Transverse colon (tissue), 4 donors: ENCODE measurements at places on chromosomes 6 and 20. TPM values are rescaled to one million over a fixed set of nuclear protein-coding genes. Genes with fewer than 3 reads are reported as not detected.

DNA sequence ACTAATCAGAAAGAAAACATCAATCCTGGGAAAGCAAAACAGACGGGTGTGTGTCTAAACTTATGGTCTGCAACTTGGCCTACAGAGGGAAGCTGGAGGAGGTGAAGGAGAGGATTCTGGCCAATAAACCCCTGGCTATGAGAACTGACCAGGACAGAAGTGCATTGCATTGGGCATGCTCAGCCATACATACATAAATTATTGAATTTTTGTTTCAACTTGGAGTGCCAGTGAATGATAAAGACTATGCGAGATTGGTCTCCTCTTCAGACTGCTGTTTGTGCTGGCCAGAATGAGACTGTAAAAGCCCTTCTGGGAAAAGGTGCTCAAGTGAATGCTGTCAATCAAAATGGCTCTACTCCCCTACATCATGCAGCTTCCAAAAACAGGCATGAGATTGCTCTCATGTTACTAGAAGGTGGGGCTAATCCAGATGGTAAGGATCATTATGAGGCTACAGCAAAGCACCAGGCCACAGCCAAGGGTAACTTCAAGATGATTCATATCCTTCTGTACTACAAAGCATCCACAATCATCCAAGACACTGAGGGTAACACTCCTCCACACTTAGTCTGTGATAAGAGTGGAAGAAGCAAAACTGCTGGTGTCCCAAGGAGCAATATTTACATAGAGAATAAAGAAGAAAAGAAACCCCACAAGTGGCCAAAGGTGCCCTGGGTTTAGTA lies 17.4 kb downstream of the ADNP start:
- no peak for DNase-seq
- H3K4me3 ChIP-seq, result no peak overlapping the region
- H3K4me1 ChIP-seq, result peaks cover 27% of the 10 kb centered on the region
- no peaks in the 10 kb centered on the region for H3K36me3 ChIP-seq
- H3K27me3 ChIP-seq, result no peaks in the 10 kb centered on the region

DNA sequence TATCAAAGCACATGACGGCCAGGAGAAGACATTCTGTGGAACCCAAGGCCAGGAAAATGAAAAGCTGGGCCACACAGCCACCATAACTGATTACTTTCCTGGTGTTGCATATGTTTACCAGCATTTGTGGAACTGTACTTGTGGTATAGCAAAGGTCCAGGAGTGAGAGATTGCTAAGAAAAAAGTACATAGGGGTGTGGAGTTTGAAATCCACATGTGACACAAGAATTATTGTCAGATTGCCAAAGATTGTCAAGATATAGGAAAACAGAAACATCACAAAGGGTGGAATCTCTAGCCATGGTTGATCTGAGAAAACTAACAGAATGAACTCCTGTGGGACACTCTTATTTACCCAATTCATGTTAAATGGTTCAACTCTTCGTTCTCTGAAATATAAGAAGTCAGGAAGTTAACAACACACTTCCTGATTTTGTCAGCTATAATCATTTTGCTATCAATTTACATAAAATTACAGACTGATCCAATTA lies at the start of gene OR2B2:
TSS of gene OR2B2 (minus strand) at position 441 of the 491 bp plus-strand sequence. CDS start at position 364, 77 bp downstream.
- H3K27me3 ChIP-seq, result no peaks in the 10 kb centered on the region
- DNase-seq, result no peak
- no peaks in the 10 kb centered on the region for H3K36me3 ChIP-seq
- no peaks in the 10 kb centered on the region for H3K4me1 ChIP-seq
- no peak within 1 kb of the TSS for H3K27ac ChIP-seq

DNA sequence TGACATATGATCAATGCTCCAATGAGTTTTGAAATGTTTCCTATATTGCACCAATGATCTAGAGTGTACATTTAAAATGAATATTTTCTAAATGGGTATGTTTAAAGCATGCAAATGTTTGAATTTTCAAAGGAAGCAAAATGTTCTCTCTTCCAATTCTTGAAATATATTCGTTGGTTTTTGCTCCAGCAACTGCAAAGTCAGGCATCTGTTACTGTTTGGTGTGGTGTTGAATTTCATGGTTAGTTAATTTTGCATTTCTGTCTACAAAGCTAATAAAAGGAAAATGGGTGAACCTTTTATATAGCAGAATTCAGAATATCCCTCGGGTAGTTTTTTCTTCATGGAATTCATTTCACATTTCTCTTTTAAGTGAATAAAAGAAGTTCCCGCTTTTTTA lies 1018.3 kb downstream of the GRIK2 start:
- no peak overlapping the region for H3K4me3 ChIP-seq
- H3K27ac ChIP-seq, result no peak overlapping the region
- no peaks in the 10 kb centered on the region for H3K4me1 ChIP-seq
- no peaks in the 10 kb centered on the region for H3K27me3 ChIP-seq
- DNase-seq, result no peak

GRCh38 chr6:16925461-16925860 lies 164.2 kb upstream of the ATXN1 start:
- no peak overlapping the region for H3K4me3 ChIP-seq
- no peaks in the 10 kb centered on the region for H3K27me3 ChIP-seq
- no peak for DNase-seq
- no peaks in the 10 kb centered on the region for H3K4me1 ChIP-seq
- H3K27ac ChIP-seq, result no peak overlapping the region
- no peaks in the 10 kb centered on the region for H3K36me3 ChIP-seq

- H3K4me1 ChIP-seq, result peaks cover 18% of the 10 kb centered on the region
- DNase-seq, result no peak
- H3K36me3 ChIP-seq, result no peaks in the 10 kb centered on the region
- no peak overlapping the region for H3K4me3 ChIP-seq
Measured at GRCh38 chr20:64039293-64040160, 3.5 kb downstream of the C20orf204 start.

GRCh38 chr20:34461779-34462087 lies 54.5 kb upstream of the DYNLRB1 start:
- no peaks in the 10 kb centered on the region for H3K27me3 ChIP-seq
- no peak overlapping the region for H3K4me3 ChIP-seq

GRCh38 chr6:107756660-107757355 lies 67.3 kb downstream of the SCML4 start:
- no peaks in the 10 kb centered on the region for H3K27me3 ChIP-seq
- no peak for DNase-seq
- H3K36me3 ChIP-seq, result no peaks in the 10 kb centered on the region
- H3K4me3 ChIP-seq, result no peak overlapping the region
- H3K27ac ChIP-seq, result no peak overlapping the region

- H3K27me3 ChIP-seq, result no peaks in the 10 kb centered on the region
- no peak overlapping the region for H3K27ac ChIP-seq
- no peak overlapping the region for H3K4me3 ChIP-seq
Measured at GRCh38 chr20:9269280-9269971, 200.5 kb downstream of the PLCB4 start.

DNA sequence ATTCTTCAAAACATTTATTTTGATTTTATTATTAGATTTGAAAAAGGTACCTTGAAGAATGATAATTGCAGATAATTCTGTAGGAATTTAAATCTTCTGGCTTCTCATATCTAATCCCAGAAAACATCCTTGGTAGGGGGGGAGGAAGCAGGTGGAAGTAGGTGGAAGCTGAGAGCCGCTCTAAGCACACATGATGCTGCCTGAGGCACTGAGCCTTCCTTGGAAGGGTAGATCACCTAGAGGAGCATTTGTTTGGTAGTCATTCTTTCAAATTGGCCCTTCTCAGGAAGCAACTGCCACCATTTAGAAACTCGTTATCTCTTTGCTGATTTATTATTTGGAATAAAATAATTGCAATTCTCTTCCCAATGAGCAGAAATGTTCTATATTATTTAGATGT lies 623.3 kb downstream of the CD109 start:
- no peaks in the 10 kb centered on the region for H3K4me1 ChIP-seq
- H3K27me3 ChIP-seq, result no peaks in the 10 kb centered on the region
- H3K36me3 ChIP-seq, result no peaks in the 10 kb centered on the region
- DNase-seq, result no peak

- H3K4me3 ChIP-seq, result no peak overlapping the region
- no peaks in the 10 kb centered on the region for H3K27me3 ChIP-seq
- no peaks in the 10 kb centered on the region for H3K36me3 ChIP-seq
- H3K4me1 ChIP-seq, result no peaks in the 10 kb centered on the region
Measured at GRCh38 chr20:4350096-4350495, 334.7 kb upstream of the RNF24 start.

GRCh38 chr20:50525681-50526080 lies 15.5 kb downstream of the PTPN1 start:
- H3K4me1 ChIP-seq, result peaks cover 62% of the 10 kb centered on the region
- no peaks in the 10 kb centered on the region for H3K36me3 ChIP-seq
- DNase-seq, result no peak
- H3K27ac ChIP-seq, result peak overlapping the region; percentile 72

DNA sequence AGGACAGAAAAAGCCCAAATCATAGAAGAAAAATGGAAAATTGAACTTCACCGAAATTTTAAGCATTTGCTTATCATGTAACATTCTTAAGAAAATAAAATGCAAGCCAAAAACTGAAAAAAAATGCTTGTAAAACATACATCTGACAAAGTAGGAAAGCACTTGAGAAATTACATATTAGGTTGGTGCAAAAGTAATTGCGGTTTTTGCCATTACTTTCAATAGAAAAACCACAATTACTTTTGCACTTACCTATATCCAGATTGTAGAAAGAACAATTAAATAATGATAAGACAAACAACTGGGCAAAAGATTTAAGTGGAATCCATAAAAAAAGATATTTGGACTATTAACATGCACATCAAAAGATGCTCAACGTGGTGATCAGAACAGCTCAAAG lies 146.2 kb downstream of the TBXT start:
- no peaks in the 10 kb centered on the region for H3K4me1 ChIP-seq
- DNase-seq, result no peak
- no peak overlapping the region for H3K27ac ChIP-seq
- H3K27me3 ChIP-seq, result no peaks in the 10 kb centered on the region
- no peak overlapping the region for H3K4me3 ChIP-seq

DNA sequence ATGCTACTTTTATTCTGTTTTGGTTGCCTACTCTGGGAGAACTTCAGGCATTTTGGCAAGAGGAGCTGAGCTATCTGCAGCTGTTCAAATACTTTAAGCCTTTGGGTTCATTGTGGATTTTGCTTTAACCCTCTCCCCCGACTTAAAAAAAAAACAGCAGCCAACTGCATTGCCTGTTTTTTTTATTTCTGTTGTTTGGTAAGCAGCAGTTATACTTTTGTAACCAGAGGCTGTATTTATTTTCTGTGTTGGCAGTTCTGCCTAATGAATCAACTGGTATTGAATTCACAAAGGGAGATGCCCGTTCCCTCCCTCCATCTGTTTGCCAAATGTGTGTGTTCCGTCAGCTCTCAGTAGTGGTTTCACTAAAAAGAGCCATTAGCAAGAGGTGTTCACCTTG lies 484.0 kb downstream of the UTRN start:
- H3K4me1 ChIP-seq, result no peaks in the 10 kb centered on the region
- H3K36me3 ChIP-seq, result no peaks in the 10 kb centered on the region
- H3K27ac ChIP-seq, result no peak overlapping the region
- no peaks in the 10 kb centered on the region for H3K27me3 ChIP-seq
- no peak overlapping the region for H3K4me3 ChIP-seq

DNA sequence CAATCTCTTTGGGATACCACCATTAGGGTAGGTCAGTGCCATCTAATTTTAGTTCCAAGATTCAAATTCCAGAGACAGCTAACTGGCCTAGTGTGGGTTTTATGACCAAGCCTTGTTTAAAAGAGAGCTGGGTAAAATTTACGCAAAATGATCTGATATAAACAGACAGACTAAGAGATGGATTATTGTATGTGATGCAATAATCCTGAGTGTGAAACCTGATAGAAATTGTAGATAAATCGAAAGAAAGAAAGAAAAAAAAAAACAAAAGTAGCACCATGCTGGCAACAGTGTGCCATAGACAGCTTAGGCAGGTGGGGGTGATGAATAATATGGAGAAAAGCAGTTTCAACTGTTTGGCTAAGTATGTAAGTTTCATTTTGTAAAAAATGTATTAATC lies 2.9 kb downstream of the ZNF184 start:
- DNase-seq, result no peak
- no peaks in the 10 kb centered on the region for H3K27me3 ChIP-seq
- no peak overlapping the region for H3K4me3 ChIP-seq

ZNF831 gene
- total RNA-seq, result 3.8 TPM

VWA7 gene
- 11.1 TPM for total RNA-seq

GDAP1L1 gene
- total RNA-seq, result not detected

PI3 gene
- total RNA-seq, result 285 TPM

WFDC10A gene
- total RNA-seq, result not detected

L3MBTL3 gene
- total RNA-seq, result 57.6 TPM

HCK gene
- total RNA-seq, result 22.7 TPM

NEU1 gene
- total RNA-seq, result 21.1 TPM

E2F1 gene
- 2.1 TPM for total RNA-seq

SASH1 gene
- 71.6 TPM for total RNA-seq

ABHD16B gene
- total RNA-seq, result not detected

MAD2L1BP gene
- total RNA-seq, result 61.0 TPM

SSR1 gene
- 49.6 TPM for total RNA-seq

OTOR gene
- not detected for total RNA-seq

SUN5 gene
- total RNA-seq, result not detected
